ENCODE measurements at places on chromosomes 11 and 22. TPM values are rescaled to one million over a fixed set of nuclear protein-coding genes. Genes with fewer than 3 reads are reported as not detected.
A peak's percentile ranks its signal among the peaks of the same experiment; 100 is the strongest.

DNA sequence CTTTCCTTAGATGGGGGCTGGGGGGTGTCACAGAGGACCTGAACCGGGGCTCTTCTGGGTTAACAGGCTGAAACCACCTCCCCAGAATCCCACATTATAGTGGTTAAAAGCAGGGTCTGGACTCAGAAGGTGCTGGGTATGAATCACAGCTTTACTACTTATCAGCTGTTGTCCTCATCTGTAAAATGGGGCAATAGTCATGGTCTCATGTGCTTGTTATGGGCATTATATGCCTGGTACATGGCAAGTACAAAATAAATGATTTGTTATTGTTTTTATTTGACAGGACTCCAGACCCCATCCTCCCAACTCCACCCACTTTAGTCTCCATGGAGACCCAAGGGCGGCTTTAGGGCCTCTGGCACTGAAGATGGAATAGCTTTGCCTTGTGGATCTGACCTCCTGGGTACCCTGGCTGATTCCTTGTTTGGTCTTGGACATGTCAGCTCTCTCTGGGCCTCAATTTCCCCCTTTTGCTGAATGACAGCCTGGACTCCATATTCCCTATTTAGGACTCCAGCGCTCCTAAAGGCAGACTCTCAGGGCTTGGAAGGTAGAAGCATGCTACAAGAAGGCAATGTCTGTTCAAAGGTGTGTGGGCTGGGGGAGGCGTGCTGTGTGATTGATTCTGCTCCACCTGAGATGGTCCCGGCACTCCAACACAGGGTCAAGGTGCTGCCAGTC, 812 bp upstream of the SMTN start:
- peak overlapping the region; percentile 84 for H3K4me3 ChIP-seq
- H3K27ac ChIP-seq = peak overlapping the region; percentile 97
- DNase-seq = no peak
- H3K4me1 ChIP-seq = peaks cover 24% of the 10 kb centered on the region
- no peaks in the 10 kb centered on the region for H3K27me3 ChIP-seq

GRCh38 chr11:109088086-109088485, 333.9 kb upstream of the C11orf87 start:
- no peak overlapping the region for H3K4me3 ChIP-seq
- H3K36me3 ChIP-seq = no peaks in the 10 kb centered on the region
- H3K27ac ChIP-seq = no peak overlapping the region

- no peak overlapping the region for H3K4me3 ChIP-seq
- H3K4me1 ChIP-seq = no peaks in the 10 kb centered on the region
- no peaks in the 10 kb centered on the region for H3K27me3 ChIP-seq
- DNase-seq = no peak
Measured at GRCh38 chr11:98260983-98261382, 759.8 kb upstream of the CNTN5 start.

DNA sequence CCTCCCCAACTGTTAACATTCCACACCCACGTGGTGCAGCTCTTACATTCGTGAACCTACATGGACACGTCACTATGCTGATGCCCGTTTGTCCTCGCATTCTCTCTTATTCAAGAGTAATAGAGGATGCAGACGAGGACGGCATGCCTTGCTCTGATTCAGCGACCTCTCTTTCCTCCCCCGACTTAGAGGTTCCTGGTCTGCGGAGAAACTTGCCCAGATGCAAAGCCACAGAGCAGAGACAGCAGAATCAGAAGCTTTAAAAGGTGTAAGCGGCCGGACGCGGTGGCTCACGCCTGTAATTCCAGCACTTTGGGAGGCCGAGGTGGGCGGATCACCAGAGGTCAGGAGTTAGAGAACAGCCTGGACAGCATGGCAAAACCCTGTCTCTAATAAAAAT, 288.0 kb downstream of the NTM start:
- H3K27me3 ChIP-seq = no peaks in the 10 kb centered on the region
- H3K36me3 ChIP-seq = no peaks in the 10 kb centered on the region
- no peak overlapping the region for H3K4me3 ChIP-seq
- no peaks in the 10 kb centered on the region for H3K4me1 ChIP-seq

Gene TUB
- 5.9 TPM for polyA plus RNA-seq

Gene APOL4
- polyA plus RNA-seq = 6.1 TPM

Gene P2RX6
- polyA plus RNA-seq = 1.6 TPM

Data from kidney (tissue), 22 donors.